Astrocyte of the hippocampus (primary cell): ENCODE measurements at places on chromosomes 11 and 22.
A peak's percentile ranks its signal among the peaks of the same experiment; 100 is the strongest.

DNA sequence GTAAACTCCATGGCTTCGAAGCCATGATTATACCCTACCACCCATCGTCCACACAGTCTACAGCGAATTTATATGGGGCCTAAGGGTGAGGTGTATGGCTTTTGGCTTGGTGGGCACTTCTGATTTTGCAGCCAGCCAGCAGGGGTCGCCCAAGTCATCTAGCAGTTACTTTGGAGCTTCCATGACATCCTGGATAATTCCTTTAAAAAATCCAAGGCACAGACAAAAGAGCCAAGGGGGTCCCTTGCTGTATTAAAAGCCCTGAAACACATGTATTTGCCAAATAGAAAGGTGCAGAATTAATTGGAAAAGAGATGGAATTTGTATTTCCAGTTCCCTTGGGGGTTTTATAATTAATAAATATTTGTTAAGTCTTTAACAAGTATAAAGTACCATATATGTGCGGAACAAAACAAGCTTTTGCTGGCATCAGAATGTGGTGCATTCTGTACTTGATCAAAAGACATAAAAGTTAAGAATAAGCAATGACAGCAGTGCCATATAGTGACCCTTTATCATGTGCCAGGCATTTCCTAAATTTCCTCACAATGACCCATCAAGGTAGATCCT, 132.8 kb upstream of the PITPNB start:
- DNase-seq: peak; percentile 85

DNA sequence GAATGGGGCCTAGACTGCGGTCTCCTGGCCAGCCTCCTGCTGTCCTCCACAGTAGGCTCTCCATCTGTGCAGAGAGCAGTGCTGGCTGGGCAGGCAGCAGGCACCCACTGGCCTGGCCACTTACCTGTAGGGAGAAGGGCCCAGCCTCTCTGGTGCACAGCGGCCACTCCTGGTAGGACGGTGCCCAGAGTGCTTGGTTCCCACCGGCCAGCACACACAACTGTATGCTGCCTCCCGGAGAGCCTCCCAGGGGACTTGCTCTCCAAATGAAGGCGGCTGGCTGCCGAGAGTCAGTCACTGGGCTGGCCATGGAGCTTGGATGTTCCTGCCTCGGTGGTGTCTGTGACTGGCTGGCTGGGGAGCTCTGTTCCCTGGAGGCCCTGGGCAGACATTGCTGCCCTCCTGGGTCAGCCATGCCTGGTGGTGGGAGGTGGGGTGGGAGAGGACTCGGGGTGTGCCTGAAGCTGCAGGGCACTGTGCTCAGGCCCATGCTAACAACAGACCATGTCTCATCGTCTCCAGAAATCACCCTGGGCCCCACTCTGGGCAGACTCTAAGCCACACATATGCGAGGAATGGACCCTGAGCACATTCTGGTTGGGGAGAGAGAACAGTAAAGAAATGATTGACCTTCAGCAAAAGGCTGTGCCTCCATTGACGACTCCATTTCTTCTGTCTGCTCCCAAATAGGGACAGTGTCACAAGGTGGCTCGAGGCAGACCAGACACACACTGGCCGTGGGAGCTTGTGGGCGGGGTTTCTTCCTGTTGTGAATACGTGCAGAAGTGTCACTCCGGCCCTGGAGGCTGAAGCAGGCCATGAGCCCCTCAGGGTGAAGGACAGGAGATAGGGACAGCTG, 350.8 kb downstream of the TBC1D22A start:
- no peak for DNase-seq

- DNase-seq: no peak
These were observed 131.4 kb upstream of the UBASH3B start for GRCh38 chr11:122523846-122524805.

DNA sequence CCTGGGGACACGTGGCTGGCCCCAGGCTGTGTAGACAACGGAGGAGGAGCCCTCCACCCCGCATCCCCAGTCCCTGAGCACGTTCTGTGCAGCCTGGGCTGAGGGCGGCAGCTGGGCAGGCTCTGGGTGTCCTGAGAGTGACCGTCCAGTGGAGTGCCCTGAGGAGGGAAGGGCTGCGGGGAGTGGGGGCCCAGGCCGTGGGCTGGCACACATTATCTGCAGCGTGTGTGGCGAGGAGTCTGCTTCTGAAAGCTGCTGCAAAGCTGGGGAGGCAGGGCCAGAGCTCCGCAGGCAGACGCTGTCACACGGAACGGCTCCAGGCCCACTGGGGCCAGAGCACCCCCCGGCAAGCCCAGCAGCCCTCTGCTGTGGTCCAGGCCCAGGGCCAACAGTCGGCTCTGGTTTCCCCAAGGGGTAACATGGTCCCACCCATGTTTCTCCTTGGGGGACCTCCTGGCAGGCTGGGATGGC, 835 bp upstream of the ANO9 start:
- no peak for DNase-seq

DNA sequence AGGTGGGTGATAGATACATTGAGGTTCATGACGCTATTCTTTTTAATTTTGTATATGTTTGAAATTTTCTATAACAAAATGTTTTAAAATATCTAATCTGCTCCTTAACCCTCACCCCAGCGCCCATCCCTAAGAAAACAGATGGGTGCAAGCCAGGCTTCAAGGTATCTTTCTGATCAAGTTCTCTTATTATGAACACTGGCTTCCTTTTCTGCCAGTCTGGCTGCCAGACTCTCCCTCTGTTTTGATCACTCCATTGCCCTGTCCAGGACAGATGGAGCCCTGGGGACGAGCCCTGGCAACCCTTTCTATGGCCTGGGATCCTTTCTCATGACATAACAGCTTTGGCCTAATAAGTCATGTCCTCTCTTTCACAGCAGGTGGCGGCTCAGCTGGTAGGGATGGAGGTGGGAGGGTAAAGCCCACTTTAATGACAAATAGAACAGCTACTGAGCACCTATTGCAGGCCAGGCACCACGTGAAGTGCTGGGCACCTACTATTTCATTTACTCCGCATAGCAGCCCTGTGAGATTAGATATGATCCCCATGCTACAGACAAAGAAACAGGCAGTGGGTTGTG, 38.4 kb downstream of the DRD2 start:
- DNase-seq: no peak

GRCh38 chr11:2883979-2884815, 1.4 kb downstream of the CDKN1C start:
- DNase-seq: peak; percentile 72

DNA sequence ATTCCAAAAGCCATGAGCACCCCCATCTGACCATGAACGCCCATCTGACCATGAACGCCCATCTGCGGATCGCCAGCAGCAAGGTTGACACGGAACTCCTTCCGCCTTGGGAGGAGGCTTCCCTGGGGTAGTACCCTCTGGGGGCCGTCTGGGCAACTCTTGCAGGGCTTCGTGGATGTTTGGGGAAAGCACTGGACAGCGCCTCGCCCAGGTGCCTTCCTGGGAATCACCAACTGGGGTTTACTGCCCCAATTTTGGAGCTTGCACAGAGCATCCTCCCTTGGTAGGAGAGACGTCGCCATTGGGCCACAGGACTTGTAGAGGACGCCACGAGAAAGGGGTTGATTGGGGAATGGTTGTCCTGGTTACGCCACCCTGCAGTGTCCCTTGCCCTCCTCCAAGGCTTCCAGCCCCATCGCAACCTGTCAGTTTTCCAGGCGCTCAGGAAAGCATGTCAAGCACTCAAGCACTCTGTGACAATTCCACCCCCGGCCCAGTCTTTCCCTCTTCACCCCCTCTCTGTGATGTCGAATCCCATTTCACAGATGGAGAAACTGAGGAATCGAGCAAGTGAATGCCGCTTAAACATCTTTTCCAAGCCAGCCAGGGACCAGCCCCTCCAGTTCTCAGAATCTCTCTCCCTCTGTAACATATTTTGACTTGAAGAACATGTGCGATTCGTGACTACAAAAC, 914 bp upstream of the PRDM11 start:
- DNase-seq: peak; percentile 64

- DNase-seq: peak; percentile 43
These were observed 704 bp upstream of the CFL1 start for GRCh38 chr11:65858681-65859087.

- no peak for DNase-seq
These were observed 9.4 kb downstream of the BMAL1 start for GRCh38 chr11:13287036-13287435.
